ENCODE measurements at places on chromosomes 7 and 10.

DNA sequence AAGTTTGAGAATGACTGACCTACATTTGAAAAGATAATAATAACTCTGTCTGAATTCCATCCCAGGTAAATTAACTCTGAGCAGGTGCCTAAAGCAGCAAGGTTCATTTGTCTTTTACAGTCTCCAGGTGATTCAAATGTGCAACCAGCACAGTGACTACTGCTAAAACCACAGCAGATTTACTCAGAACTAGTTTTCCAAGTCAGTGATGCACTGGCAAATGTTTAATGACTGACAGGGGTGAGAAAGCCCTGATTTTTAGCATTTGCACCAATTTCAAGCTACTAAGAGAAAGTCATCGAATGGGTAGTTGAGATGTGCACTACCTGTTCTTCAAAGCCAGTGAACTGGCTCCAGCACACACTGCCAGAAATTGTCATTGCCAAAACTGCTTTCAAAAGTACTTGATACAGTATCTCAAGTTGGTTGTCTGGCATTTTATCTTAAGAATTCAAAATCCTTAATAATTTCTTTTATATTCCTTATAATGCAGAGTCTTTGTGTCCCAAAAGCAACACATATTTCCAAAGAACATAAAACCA, 60.3 kb downstream of the ATOH7 start:
- no peak for DNase-seq

DNA sequence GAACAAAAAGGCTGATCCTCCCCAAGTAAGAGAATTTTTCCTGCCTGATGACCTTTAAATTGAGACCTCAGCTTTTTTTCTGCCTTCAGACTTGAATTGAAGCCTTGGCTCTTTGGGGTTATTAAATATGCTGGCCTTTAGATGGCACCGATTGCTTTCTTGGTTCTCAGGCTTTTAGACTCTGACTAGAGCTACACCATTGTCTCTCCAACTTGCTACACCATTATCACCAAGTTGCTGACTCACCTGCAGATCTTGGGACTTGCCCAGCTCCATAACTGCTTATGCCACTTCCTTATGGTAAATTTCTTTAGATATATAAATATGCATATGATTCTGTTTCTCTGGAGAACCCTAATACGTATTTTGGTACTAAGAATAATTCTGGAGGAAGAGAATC, 3.1 kb upstream of the ABCA13 start:
- DNase-seq = no peak

DNA sequence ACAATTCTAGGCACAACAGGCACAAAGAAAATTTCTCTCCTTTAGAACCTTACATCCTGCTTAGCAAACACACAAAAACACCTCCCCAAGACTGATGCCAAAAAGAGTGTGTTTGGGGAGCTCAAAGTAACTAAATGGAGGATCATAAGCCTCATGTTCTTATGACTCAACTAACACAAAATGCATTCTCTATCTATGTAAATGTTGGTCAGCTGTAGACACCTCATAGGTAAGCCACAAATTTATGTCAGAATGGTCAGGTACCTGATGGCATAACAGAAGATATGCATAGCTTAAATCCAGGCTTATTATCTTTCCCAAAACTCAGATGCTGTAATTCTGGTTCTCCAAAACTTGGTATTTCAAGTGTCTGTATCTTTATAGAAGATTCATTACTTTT, 315.1 kb downstream of the C7orf25 start:
- no peak for DNase-seq

DNA sequence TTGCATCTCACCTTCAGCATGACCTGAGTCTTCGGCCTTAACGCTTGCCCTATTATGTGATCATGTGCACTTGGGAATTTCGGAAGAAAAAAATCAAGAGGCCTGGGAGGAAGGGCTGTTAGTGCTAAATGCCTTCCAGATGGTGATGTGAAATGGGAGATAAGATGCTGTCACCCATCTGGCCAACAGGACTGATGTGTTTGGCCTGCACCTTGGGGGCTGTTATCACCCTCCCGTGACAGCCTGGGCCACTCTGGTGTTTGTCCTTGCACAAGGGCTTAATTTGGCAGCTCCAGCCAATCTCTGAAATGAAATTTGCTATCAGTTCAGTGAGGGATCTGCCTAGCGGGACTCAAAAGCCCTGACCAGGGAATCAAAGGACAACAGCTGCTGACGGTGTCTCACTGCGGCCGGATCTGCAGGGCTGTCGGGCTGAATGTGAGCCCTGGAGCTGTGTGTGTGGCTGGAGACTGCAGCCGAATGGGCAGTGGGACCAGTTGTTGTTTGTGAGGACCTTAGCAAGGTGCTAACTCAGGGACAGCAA, 131.4 kb upstream of the BTBD16 start:
- DNase-seq = no peak

GRCh38 chr7:91055219-91055618, 209.0 kb upstream of the FZD1 start:
- DNase-seq = no peak

- DNase-seq = no peak
These were observed 451.4 kb downstream of the SUGCT start for GRCh38 chr7:40586197-40586596.

DNA sequence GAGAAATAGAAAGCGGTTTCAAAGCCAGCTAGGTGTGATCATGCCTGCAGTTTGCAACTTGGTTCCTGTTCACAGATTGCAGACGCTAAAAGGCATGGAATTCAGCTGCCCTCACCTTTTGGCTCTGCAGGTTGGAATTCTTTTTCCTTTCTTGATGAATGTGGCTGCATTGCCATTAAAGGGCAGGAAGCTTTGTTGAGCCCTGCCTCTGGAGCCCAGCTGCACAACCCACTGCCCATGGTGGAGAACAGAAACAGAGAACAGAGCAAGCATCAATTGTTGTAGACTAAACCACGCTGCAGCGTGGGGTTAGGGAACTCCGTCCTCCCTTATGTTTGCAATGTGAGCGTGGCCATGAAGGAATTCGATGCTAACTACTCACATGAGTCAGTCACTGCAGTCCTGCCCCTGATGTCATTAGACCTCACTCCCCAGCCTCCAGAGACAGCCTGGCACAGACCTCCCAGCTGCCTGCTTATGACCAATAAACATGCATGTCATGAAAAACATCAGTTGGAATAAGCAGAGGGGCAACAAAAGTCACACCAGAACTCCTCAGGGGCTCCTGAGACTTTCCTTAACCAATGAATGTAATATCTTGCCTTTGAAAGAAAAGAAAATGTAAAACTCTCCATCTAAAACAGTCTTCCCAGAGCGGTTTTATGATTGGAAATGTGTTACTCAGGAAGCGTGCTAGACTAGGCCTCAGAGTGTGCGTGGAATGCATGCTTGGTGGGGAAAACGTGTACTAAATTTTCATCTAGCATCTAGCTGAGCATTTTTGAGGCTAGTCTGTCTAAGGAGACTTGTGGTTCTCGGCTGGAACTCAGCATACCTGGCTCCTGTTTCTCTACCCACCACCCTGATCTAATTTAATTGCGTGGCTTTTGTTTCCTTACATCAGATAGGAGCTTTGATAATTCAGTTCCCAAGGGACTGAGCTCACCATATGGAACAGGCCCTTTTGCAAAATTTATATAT, 232.2 kb downstream of the KIAA1217 start:
- DNase-seq = no peak

- no peak for DNase-seq
These were observed 147.4 kb upstream of the AGR3 start for GRCh38 chr7:17029150-17029549.

- DNase-seq = no peak
These were observed 320.9 kb upstream of the AUTS2 start for GRCh38 chr7:69277366-69277765.

- DNase-seq = peak; percentile 48
These were observed 171.3 kb downstream of the MAGI2 start for GRCh38 chr7:79282070-79282694.

DNA sequence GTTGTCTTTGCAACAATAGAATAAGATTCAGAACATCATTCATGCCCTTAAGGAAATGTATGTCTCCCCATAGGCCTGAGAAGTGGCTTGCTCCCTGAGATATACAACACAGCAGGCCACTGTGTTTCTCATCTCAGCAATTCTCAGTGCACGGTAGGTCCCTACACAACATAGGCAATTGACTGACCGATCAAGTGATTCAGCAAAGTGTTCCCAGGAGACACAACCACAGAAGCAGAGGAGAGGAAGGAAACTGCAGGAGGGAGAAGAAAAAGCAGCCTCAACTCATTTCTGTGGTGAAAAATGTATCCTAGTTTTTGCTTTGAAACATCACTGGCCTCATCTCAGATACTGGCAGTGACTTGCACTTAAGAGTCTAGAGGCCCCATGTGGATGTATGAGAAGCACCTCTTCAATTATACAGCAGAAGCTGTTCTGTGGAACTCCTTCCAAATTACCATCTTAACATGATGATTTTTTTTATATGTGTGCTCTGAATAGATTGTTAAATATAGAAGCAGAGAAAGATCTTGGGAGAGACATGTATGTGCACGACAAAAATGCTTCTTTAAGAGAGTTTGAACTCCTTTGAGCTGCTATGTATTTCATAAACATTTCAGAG, 306.8 kb downstream of the XPNPEP1 start:
- DNase-seq = no peak

- DNase-seq = no peak
These were observed 244.9 kb downstream of the SEMA3D start for GRCh38 chr7:84941936-84942335.

DNA sequence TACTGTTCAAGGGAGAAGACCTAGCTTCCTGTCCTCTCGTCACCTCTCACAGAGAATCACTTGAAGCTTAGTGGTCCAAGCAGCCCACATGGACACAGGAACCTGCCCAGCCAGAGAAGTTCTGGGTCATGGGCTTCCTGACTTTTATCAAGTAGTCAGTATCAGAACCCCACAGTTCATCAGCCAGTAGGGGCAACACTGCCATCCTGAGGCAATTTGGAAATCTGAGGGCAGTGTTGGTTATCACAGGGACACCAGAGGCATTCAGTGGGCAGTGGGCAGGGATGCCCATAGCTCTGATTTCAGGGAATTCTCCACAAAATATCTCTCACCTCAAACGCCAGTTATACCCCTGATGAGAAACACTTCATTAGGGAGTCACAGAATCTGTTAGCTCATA, 22.5 kb upstream of the MGAM2 start:
- DNase-seq = no peak

DNA sequence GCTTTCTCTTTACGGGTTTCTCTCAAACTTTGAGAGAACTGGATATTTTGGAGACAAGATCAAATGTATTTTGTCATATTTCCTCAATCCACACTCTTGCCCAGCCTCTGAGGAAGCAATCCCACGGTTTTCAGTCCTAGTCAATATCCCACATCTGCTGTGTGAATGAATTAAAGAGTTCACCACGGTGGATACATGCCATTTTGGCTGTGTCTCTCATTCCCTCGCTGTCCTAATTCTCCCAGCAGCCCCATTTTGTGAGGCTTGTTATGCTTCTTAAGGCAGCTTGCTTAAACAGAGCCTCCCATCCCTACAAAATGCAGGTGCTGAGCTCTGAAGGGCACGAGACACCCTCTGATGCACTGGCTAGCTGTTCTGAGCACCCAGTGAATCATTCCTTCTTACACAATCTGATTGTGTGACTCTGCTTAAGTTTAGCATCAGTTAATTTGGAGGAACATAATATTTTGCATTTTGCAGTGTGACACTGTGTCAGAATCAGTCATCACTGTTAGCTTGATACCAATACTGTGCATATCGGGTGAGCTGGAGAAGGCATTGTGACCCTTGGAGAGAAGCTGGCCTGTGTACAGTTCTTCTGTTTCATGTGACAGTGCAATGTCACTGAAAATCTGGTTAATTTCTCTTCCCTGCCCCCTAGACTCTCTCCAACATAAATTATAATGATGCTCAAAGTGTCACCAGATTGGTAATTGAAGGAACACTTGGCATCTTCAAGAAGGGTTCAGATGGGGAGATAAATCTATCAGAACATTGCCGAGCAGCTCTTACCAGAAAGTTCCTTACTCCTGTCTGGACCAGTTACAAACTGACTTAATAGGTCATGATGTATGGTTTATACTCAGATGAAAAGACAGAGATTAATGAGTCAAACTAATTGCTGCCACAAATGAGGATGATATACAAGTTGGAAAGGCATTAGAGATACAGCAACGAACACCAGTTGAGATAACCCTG, 103.7 kb upstream of the AOAH start:
- no peak for DNase-seq

- no peak for DNase-seq
These were observed 162.6 kb upstream of the GDF10 start for GRCh38 chr10:47137311-47137851.

GRCh38 chr10:61897671-61898434, 3.6 kb upstream of the ARID5B start:
- no peak for DNase-seq

GRCh38 chr7:35752742-35753141, 48.1 kb upstream of the SEPTIN7 start:
- DNase-seq = no peak

DNA sequence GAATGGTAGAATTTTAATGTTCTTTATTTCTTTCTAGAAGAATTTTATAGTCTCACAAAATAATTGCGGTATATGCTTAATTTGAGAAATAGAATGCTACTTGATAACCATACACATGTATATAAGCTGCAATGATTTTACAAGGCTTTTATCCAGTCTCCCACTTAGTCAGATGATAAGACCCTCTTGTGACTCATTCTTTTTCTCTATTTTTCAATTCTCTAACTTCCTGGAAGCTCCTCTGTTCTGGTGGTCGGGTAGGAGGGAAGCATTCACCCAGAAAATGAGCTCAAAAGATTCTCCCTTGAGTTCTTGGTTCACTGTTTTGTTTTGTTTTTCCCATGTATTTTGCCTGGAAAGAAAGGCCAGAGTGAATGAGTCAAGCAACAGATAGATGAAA, 546.6 kb downstream of the INHBA start:
- no peak for DNase-seq

GRCh38 chr10:28284126-28284525, 18.7 kb downstream of the MPP7 start:
- DNase-seq = no peak

GRCh38 chr10:6164271-6165095, 38.2 kb upstream of the PFKFB3 start:
- no peak for DNase-seq

DNA sequence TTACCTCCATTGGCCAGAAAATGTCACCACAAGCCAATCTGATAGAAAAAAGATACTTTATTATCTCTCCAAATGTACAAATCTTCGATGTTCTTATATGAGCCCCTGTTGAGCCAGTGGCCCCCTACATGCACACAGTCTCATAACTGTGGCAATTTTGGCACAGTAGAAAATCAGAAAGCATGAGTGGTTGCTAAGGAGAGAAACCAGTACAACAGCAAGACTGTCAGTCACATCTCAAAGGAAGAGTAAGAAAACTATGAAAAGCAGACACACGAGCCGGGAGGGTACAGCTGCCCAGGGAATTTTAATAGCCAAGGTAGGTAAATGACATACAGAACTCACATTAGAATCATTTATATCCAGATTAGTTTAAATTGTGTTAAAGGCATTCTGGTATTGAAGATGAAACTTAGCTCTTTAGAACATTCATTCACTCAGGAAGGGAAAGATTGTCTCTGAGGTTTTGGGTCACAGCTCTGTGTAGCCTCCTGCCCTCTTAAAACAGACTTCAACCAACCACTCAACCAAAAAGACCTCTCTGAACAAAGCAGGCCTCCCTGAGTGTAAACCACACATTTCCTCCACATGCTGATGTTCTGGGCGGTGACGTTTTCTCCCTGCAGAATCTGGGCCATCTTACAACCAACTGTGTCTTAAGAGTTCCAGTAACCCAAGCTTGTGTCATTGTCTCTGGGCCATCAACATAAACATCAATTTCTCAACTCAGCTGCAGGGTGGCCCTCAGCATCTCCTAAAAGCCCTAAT, 80.8 kb upstream of the ADAM12 start:
- DNase-seq = no peak

GRCh38 chr7:147539685-147540084, 1050.9 kb upstream of the C7orf33 start:
- no peak for DNase-seq

- no peak for DNase-seq
These were observed 44.5 kb downstream of the FOXK1 start for GRCh38 chr7:4726566-4726965.
